ENCODE measurements at places on chromosomes 1 and 21. TPM values are rescaled to one million over a fixed set of nuclear protein-coding genes. Genes with fewer than 3 reads are reported as not detected.

FBLIM1 gene
- total RNA-seq, result 17.4 TPM

TMEM82 gene
- total RNA-seq, result not detected

SLC30A10 gene
- total RNA-seq, result not detected

HAO2 gene
- total RNA-seq, result not detected

CCDC27 gene
- total RNA-seq, result not detected

PLEKHN1 gene
- 0.16 TPM for total RNA-seq

- no peak for DNase-seq
Measured at GRCh38 chr1:72885017-72885416, 602.7 kb upstream of the NEGR1 start.

DNA sequence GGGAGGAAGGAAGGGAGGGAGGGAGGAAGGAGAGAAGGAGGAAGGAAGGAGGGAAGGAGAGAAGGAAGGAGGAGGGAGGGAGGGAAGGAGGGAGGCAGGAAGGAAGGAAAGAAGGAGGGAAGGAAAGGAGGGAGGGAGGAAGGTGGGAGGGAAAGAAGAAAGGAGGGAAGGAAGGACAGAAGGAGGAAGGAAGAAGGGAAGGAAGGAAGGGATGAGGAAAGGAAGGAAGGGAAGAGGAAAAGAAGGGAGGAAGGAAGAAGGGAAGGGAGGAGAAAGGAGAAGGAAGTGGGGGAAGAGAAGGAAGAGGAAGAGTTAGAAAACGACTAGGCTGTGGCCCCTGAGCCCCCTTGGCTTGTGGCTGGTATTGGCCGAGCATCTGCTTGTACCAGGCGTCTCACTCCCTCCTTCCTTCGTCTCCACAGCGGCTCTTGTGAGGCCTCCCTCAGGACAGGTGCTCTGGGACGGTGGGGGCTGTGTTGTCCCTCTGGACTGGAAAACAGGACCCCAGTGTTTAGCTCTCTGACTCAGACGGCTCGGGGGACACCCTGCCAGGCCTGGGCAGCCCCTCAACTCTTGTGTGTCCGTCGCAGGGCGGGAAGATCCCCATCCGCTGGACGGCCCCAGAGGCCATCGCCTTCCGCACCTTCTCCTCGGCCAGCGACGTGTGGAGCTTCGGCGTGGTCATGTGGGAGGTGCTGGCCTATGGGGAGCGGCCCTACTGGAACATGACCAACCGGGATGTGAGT, 36.2 kb upstream of the C1QA start:
- no peak for DNase-seq

DNA sequence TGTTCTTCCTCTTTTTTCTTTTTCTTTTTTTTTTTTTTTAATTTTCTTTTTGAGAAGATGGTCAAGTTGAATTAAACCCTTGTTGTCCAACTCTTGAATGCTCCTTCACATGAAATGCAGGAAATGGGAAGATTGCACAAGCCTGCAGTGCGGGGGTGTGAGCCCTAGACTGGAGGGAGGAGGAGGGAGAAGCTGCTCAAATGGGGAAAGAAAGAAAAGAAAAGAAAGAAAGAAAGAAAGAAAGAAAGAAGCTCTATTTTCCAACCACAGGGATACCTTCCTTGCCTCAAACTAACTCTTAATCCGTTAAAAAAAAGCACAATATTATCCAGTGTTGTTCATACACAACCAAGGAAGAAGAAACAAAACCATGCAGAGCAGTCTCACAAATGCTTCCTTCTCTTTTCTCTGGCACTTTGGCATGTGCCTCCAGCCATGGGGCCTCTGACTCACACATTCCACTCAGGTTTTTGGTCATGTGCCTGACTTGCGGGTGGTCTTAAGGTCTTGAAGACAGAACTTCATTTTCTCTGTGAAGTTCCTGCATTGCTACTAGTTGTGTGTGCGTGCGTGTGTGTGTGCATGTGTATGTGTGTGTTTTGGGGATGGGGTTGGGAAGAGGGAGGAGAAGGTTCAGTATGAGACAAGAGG, 276.1 kb downstream of the RPS6KC1 start:
- no peak for DNase-seq

GRCh38 chr1:40362199-40362598, 11.3 kb upstream of the SMAP2 start:
- no peak for DNase-seq

GRCh38 chr1:184028854-184029623, 8.5 kb downstream of the COLGALT2 start:
- DNase-seq, result no peak

DNA sequence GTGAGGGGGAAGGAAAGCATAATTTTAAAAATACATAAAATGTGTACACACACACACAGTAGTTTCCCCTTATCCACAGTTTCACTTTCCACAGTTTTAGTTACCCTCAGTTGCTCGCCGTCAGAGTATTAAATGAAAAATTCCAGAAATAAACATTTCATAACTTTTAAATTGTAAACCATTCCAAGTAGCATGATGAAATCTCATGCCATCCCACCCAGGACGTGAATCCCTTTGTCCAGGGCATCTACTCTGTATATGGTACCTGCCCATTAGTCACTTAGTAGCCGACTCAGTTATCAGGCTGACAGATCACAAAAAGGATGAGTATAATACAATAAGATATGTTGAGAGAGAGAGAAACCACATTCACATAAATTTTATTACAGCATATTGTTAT, 36.2 kb downstream of the EPS15 start:
- no peak for DNase-seq

GRCh38 chr1:55364216-55364615, 149.1 kb upstream of the USP24 start:
- no peak for DNase-seq

GRCh38 chr1:221099747-221100595, 220.7 kb downstream of the HLX start:
- DNase-seq, result no peak

DNA sequence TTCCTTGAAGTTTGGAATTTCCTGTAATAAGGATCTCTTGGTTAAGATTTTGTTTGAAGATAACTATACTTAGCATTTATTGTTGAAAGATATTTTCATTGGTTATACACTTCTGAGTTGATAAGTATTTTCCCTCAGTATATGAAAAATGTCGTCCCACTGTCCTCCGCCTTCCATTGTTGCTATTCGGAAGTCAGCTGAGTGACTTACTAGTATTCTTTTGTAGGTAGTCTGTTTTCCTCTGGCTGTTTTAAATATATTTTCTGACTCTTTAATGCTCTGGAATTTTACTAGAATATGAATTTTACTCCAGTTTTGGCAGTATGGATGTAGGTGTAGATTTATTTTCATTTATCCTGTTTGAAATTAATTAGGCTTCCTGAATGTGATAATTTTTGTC, 498.7 kb upstream of the NFIA start:
- DNase-seq, result no peak
